ENCODE measurements at places on chromosomes 7 and 10. TPM values are rescaled to one million over a fixed set of nuclear protein-coding genes. Genes with fewer than 3 reads are reported as not detected.

DNA sequence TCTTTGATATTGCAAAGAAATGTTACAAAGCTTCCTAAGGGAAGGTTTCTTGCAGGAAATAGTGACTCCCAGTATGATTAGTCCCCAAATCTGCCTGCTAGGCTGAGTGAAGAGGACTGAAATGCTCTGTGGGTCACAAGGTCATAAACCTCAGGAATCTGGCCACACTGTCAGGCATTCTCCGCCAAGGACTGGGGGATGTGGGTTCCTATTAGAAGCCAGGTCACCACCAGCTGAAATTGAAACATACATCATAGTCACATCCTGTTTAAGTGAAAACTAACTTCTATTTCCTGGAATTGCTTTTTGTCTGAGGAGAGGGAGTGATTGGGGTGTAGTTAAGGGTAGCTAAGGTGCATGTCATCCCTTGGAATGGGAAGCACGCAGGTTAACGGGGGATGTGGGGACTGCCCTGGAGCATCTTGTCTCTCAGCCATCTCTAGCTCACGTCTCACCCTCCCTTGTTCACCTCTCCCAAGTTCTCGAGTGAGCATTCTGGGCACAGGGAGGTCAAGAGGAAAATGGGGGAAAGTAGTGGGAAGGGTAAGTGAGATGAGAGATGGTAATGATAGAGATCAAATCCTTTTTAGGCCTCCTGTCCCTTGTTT, 12.0 kb upstream of the GSAP start:
- no peak for DNase-seq

DNA sequence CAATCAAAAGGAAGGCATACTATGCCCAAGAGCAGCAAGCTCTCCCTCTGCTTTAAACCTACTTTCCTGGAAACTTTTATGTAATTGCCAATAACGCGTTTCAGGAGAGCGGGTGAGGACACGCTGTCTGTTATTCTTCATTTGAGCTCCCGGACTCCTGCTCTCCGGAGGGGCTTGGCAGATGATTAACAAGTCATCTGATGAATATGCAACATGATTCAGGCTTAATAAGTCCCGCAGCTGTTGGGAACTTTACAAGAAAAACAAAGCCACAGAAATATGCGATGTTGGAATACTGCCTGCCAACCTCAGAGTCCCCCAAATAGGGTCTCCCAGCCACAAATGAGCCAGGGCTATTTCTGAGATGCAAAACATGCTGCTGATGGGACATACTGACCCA, 348.0 kb downstream of the GPAM start:
- DNase-seq: no peak

DNA sequence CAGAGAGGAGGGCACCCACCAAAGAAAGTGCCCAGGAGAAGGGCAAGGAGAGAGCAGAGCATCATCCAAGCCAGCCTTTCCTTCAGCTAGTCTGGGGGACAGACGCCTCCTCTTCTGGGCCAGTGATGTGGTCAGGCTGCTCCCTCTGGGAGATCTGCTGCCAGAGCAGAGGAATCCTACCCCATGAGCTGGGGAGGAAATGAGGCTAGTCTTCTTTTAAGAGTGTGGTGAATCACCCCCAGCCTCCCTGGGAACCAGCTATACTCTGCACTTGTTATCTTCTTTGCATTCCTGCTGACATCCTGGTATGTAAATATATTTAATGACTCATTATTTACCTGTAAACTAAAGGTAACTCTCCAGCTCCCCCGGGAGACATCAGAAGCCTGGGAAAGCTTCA, 41.6 kb upstream of the EPHB6 start:
- no peak for DNase-seq

Gene FAM171A1
- 1.1 TPM for total RNA-seq

Gene ANXA8L1
- total RNA-seq: not detected

Gene AKR1B1
- total RNA-seq: 54.9 TPM

Gene ZNF777
- 15.1 TPM for total RNA-seq

Measured in hematopoietic multipotent progenitor cell (in vitro differentiated cells).